ENCODE measurements at places on chromosomes 7 and 10.

DNA sequence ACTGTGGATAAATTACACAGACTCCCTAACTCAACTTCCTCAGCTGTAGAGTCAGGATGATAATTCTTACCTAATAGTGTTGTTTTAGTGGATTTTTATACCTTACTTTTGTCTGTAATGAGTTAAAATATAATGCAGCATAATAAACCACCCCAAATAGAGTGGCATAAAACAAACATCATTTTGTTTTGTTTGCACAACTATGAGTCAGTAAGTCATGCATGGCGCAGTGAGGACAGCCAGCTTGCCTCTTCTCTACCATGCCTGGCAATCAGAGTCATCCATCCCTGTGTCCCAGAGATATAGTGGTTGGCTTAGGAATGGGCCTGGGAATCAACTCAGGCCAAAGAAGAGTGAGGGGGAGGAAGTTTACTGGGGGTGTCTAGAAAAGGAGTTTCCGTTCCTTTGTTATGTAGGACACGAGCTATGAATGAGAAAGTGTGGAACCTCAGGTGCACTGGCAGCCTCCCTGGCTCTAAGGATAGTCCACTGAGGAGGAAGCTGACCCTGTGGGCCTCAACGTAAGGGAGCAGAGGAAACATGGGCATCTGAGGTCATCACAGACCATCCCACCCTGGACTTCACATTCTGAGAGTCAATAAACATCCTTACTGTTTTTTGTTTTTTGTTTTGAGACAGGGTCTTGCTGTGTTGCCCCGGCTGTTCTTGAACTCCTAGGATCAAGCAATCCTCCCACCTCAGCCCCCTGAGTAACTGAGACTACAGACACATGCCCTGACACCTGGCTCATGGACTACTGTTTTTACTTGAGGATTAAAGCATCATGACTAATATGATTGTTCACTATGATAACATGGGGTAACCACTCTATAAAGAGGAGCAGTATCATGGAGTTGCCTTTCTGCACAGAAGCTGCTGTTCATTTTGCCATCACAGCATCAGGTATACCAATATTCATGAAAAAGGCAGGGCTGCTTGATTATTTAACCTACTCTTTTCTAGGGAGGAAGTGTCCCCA lies 21.0 kb upstream of the GRB10 start:
- no peak for DNase-seq

- DNase-seq = no peak
Observed at GRCh38 chr10:3215153-3215775, 42.7 kb upstream of the PITRM1 start.

GRCh38 chr7:18893156-18893555 lies 224.3 kb downstream of the TWIST1 start:
- no peak for DNase-seq

DNA sequence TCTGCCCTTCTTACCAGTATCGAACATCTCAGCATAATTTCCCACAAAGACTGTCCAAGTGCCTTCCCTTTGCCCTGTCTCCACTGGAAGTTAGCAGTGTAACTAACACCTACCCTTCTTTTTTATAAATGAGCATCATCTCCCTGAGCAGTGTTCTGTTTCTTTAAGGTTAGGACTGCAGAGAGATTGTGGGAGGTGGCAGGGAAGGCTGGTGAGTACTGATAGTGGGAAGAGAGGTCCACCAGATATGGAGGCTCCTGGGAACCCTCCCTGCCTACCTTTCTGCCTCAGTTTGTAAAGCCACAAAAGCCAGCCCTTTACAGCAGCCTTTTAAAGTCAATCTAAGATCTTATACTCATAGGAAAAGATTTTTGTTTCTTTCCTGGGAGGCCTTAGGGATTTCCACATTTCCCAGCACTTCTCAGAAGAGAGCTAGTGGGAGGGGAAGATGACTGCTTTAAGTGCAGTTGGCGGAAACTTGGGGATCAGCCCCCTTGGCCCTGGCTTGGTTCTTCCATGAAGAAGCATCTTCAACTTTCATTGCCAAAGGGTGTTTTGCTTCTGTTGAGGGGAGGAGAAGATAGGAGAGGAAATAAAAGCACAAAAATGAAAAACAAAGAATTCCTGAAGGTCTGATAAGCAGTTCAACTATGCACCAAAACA lies 36.6 kb upstream of the CALD1 start:
- no peak for DNase-seq

- no peak for DNase-seq
Observed at GRCh38 chr7:86012971-86013370, 630.7 kb upstream of the GRM3 start.

DNA sequence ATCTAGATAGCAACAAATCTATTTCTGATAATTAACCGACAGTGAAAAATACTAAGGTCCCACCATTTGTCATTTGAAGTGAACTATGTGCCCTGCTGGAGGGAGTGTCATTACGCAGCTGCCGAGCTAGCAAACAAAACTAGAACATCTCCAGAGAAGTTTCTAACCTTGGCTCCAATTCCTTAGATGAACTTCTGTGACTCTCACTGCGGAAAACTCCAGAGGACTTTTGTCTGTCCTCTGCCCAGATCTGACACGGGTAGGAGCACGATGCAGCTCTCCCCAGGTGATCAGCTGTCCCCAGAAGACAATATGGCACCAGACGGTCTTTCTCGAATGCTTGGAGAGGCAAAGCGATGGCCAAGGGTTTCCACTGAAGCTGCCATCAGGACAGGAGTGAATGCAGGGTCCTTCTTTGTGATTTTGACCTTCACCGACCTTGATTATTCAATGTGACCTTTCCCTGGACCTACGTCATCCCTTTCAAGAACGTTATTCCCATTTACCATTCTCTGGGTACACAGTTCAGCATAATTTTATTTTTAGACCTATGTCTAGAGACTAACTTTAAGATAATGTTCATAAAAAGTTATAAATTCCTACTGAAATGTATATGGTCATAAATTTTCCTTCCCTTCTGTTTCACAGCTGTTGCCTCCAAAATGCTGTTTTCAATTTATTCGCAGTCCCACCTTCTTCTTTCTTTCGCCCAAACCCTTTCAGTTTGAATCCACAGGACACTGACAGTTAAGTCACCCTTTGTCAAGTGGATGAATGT lies 116.7 kb upstream of the C7orf33 start:
- DNase-seq = no peak

DNA sequence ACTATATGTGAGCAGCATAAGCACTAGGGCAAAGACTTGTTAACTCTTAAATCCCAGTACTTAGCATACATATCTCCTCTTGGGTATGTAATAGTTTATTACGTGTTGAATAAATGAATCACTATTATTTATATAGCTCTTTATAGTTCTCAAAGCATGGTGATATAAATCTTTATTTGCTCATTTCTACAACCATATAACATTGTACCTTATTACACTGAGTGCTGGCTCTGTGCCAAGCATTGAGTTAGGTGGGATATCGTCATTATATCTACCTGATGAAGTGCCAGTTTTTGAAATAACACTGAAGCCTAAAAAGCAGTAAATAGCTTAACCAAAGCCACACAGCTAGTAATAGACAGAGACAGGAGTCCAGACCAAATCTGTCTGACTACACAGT lies 27.9 kb downstream of the AHR start:
- no peak for DNase-seq

- no peak for DNase-seq
Observed at GRCh38 chr10:114772496-114773196, 48.9 kb upstream of the FHIP2A start.

- no peak for DNase-seq
Observed at GRCh38 chr7:109259151-109259550, 689.5 kb downstream of the DNAJB9 start.

Data from epithelial cell of proximal tubule (primary cell).